ENCODE measurements at places on chromosomes 1 and 21.

DNA sequence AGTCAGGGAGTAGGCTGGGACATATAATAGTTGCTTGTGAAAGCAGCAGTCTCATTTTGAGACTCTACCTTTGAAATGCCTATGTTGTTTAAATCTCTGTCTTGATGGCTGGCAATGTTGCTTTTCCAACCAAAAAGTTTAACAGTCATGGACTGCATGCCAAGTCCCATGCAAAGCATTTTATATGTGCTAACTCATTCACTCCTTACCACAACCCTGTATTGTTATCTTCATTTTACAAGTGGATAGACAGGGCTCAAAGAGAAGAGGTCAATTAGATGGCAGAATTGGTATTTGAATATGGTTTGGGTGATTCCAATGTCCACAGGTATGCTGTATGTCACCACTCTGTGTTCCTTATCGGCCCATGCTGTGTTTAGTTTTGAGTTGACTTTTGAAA lies 331.4 kb upstream of the USP24 start:
- DNase-seq, result no peak

GRCh38 chr1:176046926-176047325 lies 160.2 kb downstream of the COP1 start:
- no peak for DNase-seq

DNA sequence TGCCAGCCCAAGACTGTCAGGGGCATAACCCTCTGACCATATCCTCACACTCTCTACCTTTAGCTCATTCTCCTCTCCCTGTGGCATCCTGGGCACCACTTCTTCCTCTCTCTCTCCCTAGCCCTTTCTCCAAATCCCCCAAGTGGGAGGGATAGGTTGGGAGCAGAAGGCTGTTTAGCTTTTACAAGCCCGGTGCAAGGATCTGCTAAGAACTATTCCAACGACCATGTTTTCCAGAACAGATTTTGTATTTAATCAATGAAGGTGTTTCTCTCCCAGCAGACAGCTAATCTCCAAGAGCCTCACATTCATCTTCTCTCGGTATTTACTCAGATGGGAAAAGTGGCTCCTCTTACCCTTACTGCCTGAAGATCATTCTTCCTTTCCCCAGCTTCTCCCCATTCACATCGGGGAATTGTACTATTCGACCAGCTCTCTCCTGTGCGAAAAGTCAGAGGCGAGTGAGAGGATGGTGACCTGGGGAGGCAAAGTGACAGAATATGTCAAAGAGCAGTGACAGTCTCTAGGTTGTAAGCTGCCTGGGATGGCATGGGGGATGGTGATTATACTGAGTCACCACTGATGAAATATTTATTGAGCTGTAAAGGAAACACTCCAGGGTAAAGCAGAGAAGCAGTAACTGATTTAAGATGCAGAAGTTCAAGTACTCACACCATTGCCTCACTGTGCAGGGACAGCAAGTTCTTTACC lies 47.0 kb upstream of the RBM15 start:
- DNase-seq, result no peak

- peak; percentile 50 for DNase-seq
These were observed 114.6 kb downstream of the MRPS6 start for GRCh38 chr21:34187935-34188334.

- DNase-seq, result no peak
These were observed 68.4 kb upstream of the MAGI3 start for GRCh38 chr1:113321771-113322387.

DNA sequence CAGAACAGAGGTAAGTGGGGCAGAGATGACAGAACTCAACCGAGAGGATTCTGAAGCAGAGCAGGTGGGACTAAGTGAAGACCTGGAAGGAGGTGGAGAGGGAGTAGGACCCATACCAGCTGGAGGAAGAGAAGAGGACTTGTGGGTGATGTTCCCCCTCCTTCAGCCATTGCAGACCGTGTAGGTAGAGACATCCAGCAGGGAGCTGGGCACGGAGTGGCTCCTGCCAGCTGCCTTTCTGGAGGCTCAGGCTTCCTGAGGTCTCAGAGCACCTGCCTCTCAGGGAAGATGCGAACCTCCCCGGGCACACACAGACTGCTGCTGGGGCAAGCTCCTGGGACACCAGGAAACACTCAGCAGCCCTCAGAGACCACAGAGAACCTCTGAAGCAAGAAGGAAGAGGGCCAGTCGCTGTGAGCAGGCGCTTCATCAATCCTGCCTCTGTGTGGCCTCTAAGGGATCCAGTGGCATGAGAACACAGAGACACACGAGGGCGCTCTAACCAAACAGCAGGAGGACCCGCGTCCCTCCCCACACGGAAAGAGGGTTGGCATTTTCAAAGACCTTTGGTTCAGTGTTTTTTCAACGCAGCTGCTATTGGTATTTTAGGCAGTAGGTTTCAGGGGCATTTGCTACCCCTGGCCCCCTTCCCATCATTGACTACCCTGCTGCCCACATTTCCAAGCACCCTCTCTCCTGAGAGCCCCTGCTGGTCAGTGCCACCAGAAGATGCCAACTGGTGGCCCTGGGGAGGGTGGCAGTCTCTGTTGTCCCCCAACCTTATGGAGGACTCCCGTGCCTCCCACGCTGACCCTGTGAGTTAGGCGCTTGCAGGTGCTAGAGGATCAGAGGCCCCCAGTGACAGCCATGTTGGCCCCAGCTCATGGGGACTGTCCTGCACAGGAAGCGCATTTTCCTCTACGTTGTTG lies 89.6 kb upstream of the EDN2 start:
- DNase-seq, result peak; percentile 60

Data from AG09319 (cell line).